ENCODE measurements at places on chromosomes 12 and 14.

GRCh38 chr12:12338527-12339168 lies 11.4 kb downstream of the MANSC1 start:
- DNase-seq: no peak

DNA sequence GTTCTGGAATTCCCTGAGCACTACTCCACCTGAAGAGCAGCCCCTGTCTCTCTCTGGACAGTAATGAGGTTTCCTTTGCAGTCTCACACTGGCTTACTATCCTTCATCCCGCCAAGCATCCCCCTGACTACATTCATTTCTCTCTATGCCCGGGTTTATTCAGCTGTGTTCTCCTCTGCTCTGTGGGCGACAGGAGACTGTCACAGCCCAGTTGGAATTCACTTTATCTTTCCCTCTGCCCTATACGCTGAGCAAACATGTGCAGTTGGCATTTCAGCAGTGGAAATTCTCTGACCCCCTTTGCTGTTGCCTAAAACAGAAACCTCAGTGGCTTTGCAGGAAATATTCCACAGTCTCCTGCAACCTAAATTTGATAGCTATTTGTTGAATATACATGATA lies 83.5 kb upstream of the MAX start:
- no peak for DNase-seq

- no peak for DNase-seq
Observed at GRCh38 chr12:91555436-91556415, 373.1 kb upstream of the DCN start.

GRCh38 chr14:65369560-65369959 lies 43.0 kb upstream of the FUT8 start:
- no peak for DNase-seq

GRCh38 chr12:56221232-56221756 lies 428 bp downstream of the RNF41 start:
- peak; percentile 62 for DNase-seq

DNA sequence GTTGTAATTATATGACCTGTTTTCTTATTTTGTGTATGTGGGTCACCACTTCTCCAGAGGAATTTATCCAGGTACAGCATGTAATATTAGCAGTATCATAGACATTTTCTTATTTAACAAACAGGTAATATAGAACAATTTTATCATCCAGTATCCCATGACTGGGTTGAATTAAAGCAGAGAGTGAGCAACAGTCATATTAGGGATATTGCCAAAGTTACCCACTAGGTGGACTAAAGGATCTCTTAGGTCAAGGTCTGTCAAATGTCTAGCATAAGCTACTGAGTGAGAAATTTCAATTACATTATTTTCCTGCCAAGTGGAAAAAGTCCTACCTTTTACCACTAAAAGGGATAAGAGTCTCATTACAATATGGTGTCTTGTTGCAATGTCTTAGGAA lies 62.1 kb upstream of the TRIM9 start:
- no peak for DNase-seq

GRCh38 chr14:89757313-89757939 lies 197.1 kb downstream of the EFCAB11 start:
- DNase-seq: no peak

- DNase-seq: no peak
Observed at GRCh38 chr12:77710209-77710608, 120.5 kb upstream of the NAV3 start.

All from GM18507 (cell line).